ENCODE measurements at places on chromosomes 12 and 14.
A peak's percentile ranks its signal among the peaks of the same experiment; 100 is the strongest.

DNA sequence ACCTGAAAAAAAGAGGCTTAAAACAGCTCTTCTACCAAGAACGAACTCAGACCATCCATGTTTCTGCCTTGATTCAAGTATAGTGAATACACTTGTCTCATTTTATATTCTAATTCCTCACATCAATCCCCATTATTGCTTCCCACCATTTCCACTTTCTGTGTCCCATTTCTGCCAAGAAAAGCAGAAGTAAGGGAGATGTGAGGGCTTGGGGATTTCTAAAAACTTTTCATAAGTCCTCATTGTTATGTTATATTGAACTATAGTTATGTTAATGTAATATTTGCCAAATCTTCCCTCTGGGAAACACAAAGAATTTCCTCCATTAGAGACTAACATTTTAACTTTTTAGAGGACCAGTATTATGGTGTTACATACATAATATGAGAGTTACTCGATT lies 48.2 kb upstream of the PSMA6 start:
- no peak for DNase-seq

DNA sequence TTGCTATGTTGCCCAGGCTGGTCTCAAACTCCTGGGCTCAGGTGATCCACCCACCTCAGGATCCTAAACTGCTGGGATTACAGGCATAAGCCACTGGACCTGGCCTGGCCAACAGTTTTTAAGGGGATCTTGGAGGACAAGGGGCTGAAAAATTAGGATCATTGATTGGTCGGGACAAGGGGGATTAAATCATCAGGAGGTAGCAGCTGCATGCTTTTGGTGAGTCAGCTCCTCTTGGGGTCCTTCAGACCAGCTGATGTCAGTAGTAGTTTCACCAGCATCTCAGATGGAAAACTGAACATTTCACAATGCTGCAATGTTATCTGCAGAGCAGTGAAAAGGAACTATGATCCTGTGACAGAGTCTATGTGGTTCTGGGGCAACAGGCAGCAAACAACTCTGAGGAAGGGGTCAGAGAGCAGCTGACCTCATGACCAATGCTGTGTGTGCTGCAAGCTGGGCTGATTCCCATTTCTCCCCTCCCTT lies 6.3 kb downstream of the LRRC74A start:
- DNase-seq: no peak

DNA sequence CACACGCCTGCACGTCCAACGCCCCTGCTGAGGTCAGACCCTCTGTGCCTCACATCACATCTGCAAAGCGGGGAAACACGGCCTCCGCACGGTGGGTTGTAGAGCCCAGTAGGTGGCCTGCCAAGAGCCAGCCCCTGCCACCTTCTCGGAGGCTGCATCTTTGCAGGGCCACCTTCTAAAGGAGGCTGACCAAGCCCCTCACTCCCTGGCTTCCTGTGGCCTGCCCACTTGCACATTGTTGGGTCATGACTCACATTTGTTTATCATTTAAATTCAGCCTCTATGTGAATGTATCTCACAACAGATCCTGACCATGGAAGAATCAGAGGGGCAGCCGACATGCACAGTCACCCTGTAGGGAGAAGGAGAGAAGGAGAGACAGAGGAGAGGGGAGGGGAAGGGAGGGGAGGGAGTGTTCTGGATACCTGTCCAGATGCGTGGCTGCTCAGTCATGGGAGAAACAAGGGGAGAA lies 319.5 kb upstream of the DIO3 start:
- no peak for DNase-seq

DNA sequence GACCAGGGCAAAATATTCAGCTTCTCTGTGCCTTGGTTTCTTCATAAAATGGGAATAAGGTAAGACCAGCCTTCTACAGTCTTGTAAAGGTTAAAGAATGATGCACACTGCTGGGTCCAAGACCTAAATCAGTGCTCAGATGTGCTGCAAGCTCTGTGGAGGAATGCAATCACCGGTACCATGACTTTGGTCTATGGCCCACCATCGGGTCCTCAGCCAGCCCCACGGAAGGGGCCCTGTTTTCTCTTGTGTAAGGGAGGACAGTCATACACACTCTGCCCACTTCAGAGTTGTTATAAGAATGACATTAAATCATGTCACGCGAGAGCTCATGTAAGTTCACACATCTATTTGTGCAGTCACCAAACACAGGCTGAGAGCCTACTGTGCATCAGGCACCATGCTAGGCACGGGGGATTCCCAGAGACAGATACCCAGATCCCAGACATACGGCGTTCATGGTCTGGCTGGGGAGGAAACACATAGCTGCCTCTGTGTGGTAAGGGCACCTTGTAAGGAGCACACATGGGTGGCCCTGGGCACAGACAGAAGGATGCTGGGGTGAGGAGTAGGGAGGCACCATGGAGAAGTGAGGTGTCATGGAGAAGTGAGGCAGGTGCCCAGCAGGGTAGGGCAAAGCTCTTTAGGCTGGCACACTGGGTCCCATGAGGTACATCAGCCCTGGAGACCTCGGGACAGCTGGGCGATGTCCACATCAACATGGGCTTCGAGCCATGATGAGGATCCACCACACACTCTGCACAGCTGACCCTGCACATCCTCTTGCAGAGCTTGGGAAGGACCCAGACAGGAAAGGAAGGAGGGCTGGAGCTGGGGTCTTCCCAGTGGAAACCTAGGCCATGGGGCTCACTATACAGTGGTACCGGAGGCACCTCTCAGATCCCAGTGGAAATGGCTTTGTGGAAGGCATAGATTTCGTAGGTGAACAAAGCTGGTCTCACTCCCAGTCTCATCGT lies 190.4 kb upstream of the DIO3 start:
- DNase-seq: no peak

- peak; percentile 99 for DNase-seq
Observed at GRCh38 chr14:54652188-54652587, 85.3 kb downstream of the SAMD4A start.

DNA sequence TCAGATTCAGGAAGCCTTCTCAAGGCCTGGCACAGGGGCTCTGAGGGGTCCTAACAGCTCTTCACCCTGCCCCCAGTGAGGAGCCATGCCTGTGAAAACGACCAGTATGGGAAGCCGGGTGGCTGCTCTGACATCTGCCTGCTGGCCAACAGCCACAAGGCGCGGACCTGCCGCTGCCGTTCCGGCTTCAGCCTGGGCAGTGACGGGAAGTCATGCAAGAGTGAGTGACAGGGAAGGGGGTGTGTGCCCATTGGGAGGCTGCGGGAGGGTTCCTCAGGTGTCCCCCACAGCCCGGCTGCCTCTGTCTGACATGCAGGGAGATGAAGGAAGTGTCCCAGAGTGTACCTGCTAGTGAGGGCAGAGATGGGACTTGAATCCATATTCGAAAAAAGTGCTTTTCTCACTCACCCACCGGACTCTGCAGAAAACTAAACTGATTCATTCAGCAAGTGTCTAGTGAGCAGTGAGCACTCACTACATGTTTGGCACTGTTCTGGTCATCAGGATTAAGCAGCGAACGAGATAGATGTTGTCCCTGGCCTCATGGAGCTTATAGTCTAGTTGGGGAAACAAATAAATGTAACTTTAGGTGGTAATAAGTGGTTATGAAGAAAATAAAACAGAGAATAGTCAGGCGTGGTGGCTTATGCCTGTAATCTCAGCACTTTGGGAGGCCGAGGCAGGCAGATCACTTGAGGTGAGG lies 9.4 kb upstream of the LRP1-AS start:
- no peak for DNase-seq

- DNase-seq: no peak
Observed at GRCh38 chr12:52398176-52398575, 8.0 kb downstream of the KRT82 start.

DNA sequence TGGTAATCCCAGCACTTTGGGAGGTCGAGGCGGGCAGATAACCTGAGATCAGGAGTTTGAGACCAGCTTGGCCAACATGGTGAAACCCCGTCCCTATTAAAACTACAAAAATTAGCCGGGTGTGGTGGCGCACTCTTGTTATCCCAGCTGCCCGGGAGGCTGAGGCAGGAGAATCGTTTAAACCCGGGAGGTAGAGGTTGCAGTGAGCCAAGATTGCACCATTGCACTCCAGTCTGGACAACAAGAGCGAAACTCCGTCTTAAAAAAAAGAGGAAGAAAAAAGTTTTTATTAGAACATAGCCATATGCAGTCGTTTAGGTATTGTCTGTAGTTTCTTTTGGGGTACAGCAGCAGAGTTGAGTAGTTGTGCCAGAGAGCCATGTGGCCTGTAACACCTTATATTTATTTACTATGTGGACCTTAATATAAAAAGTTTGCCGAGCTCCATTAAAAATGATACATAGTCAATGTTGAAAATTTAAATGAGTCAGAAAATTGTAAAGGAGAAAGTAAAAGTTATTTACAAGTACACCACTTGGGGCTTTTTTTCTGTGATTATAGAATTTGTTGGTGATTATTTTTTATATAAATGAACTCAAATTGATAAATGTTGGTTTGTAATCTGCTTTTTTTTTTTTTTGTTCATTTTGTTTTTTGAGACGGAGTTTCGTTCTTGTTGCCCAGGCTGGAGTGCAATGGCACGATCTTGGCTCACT lies 2.2 kb downstream of the ADIPOR2 start:
- no peak for DNase-seq
